ENCODE measurements at places on chromosomes 2 and 18.
A peak's percentile ranks its signal among the peaks of the same experiment; 100 is the strongest.

DNA sequence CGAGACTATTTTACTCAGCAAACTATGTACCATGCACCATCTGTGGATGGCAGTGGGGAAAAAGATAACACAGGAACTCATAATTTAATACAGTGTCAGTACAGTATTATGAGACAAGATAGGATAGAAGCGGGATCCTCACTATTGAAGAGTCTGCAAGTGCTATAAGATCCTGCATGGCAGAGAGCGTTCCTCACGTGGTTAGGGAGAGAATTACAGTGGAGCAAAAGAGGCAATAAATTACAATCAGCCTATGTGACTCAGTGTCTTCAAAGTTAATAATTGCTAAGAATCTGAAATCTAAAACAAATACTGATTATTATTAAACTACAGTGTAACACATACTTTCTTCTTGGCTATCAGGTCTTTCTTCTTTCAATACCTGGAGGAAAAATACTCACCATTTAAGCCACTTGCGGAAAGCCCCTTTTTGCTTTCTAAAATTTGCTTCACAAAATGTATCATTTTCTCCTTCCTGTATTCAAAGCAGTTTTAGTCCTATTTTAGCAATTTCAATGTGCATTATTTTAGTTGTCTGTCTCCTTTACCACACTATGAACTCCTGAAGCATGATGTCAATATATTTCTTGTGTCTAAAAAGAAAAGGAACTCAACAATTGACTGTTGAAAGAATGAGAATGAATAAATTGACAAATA, 342.9 kb downstream of the SPAG16 start:
- DNase-seq = no peak

DNA sequence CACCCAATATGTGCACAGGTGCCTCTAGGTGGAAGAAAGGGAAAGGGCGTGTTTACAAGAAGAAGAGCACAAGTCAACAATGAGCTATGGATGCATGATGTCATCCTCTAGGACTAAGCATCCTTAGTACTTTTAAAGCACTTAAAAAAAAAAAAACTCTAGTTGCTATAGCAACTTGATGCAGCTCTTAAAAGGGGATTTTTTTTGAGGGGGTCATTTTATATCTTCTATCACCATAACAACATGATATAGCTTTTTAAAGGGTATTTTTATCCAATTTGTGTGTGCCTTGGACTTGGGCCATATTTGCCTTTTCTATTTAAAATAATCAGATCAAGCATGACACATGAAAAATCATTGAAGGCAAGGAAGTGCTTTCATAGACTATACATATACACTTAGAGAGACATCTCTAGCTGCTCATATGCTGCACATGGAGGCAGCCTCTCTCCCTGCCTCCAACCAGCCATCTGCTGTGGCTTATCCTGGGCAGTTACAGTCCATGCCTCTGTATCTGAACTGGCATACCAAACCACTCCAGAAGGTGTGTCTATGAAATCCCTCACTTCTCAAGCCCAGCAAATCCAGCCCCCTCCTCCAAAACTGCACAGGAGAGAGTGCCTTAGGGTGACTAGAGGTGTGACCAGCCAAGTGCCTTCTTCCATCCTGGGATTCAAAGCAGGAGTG, 165.4 kb downstream of the MSH2 start:
- no peak for DNase-seq

- no peak for DNase-seq
Observed at GRCh38 chr2:38099099-38100028, 23.4 kb upstream of the CYP1B1 start.

GRCh38 chr2:176745543-176746200, 466.9 kb upstream of the HNRNPA3 start:
- no peak for DNase-seq

- no peak for DNase-seq
Observed at GRCh38 chr18:57422313-57422872, 12.8 kb upstream of the ONECUT2 start.

- DNase-seq = no peak
Observed at GRCh38 chr2:190460487-190460886, 52.3 kb downstream of the MFSD6 start.

GRCh38 chr2:169136885-169137534, 67.6 kb downstream of the DHRS9 start:
- no peak for DNase-seq

DNA sequence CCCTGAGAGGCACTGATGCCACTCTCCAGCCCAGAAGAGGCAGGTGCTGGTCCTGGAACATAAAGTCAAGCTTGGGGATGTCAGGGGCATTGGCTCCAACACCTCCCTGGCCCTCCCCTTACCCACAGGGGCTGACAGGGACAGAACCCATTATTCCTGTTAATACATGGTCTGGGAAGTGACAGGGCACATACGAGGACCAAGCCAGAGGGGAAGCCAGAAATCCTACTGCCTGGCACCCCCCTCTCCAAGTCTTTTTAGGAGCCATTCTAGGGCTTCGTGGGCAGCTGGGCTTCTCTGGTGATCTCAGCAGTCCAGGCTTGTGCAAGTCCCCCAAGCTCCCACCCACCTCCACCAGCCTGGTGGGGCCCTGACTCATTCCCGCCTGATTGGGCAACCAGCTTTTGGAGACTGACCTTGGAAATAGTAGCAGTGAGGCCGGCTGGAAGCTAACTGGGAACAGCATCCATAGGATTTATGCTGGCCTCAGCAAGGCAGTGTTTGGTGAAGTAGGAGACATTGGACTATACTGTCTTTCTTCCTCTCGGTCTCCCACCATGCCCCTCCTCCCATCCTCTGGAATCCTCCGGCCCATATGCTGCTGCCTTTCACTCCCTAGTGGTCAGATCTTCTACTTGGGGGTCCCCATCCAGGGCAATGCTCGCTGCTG, 86.4 kb upstream of the HK2 start:
- DNase-seq = no peak

- DNase-seq = no peak
Observed at GRCh38 chr2:174326161-174327020, 8.4 kb upstream of the SP9 start.

GRCh38 chr2:74894272-74894981, 60.5 kb downstream of the HK2 start:
- DNase-seq = no peak

DNA sequence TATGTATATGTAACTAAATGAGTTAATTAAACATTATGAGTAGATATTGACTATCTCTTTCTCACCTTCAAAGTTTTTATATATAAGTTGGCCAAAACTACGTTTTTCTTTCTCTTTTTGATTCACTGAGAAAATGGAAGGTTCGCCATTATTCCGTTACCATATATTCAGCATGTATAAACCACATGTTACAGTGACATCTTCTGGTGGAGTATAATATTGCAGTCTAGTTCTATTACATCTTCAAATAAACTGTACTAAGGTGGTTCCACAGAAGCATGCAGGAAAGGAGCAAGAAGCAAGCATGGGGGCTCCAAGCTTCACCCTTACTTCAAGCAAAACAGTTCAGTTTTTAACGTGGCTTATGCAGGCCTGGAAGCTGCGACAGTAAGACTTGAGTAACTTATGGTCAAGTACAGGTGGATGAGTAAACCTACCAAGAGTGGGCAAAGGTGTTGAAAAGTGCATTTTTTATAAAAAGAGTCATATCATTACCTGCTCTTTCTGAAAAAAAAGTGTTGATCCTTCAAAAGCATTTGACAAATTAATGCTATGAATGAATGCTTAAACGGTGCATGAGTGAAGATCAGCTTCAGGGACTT, 129.8 kb upstream of the RAB6C start:
- peak; percentile 55 for DNase-seq

GRCh38 chr2:112301171-112301584, 25.8 kb downstream of the ZC3H6 start:
- no peak for DNase-seq

DNA sequence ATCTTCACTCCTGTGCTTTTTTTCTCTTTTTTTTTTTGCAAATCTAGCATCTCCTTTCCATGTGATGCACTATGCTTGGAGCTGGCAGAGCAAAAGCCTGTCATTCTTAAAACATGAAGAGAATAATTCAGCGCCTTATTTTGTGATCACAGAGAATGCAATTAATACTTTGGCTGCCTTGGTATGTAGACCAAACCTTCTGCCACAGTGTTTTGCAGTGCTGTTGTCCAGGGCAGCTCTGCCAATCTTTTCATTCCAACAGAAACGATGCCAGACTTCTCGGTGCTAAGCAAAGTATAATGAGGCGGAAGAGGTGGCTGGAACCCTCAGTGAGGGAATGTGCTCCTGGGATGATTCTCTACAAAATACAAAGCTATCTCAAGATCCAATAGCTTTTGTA, 25.6 kb downstream of the BCL2 start:
- peak; percentile 73 for DNase-seq
